NB4 (cell line): ENCODE measurements at places on chromosomes 13 and 19.

GRCh38 chr13:88154001-88154400 lies 482.8 kb downstream of the SLITRK5 start:
- DNase-seq = no peak

- no peak for DNase-seq
Observed at GRCh38 chr19:18839465-18840287, 7.9 kb downstream of the UPF1 start.

DNA sequence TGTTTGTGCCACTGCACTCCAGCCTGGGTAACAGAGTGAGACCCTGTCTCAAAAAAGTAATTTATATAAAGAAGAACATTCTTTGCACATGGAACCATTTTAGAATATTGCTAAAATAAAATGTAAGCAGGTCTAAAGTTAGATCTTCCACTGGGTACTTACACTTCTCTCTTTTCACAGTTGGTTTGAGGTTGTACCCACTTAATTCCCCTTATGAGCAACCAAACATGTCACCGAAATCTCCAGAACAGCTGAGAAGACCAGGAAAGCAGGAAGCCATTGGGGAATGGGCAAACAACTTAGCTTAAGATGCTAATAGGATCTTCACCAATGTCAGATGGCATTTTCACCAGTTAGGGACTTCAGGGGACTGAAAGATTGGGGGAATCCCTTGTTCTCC lies 18.8 kb downstream of the NLRP4 start:
- DNase-seq = no peak

DNA sequence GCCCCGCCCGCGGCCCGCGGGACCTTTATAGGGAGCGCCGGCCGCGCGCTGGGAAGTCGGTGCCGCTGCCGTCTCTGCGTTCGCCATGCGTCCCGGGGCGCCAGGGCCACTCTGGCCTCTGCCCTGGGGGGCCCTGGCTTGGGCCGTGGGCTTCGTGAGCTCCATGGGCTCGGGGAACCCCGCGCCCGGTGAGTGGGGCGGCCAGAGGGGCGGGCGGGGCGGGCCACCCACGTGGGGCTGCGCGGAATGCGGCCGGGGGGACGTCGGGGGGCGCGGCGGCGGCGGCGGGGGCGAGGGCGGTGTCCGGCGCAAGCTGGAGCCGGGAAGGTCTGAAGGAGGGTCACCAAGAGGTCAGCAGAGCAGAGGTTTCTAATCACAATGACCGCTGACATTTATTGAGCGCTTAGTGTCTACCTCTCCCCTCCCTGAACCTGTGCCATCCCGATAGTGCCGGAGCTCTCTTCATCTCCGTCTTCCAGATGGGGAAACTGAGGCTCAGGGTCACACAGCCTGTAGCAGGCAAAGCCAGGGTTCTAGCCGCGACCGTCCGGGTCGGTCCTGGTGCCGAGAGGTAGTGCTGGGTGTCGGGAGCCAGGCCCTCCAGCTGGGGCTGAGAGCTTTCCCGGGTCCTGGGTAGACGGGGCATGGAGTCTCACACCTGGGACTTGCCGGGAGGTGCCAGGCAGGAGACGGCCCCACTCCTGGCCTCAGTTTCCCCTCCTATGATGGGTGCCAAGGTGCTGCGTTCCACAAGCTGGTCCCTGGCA lies at the start of gene FSTL3:
Gene FSTL3, plus strand, starts transcription at position 54 of the 767 bp plus-strand sequence. Its CDS starts 32 bp downstream, at position 86.
- DNase-seq = no peak

DNA sequence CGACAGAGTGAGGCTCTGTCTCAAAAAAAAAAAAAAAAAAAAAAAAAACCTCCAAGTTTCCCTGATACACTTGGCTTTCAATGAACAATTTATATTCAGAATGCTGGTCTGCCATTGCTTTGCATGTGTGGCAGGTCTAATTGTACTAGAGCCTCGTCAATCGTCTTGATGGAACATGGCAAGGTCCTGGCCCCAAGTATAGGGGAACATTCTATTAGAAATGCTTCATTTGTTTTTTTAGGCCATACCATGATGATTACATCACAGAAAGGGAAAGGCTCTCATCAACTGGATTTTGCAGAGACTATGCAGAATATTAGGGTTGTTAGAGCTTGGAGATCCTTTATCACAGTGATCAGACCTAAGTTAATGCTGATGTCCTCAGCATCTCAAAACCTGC lies 28.0 kb downstream of the SPRY2 start:
- no peak for DNase-seq

- no peak for DNase-seq
Observed at GRCh38 chr13:113546571-113547237, 37.8 kb upstream of the TFDP1 start.

- no peak for DNase-seq
Observed at GRCh38 chr19:1715540-1715939, 37.8 kb upstream of the ONECUT3 start.

- DNase-seq = no peak
Observed at GRCh38 chr13:112679381-112679780, 10.5 kb upstream of the ATP11A start.

- DNase-seq = no peak
Observed at GRCh38 chr19:56991912-56992311, 127.9 kb upstream of the USP29 start.

- DNase-seq = no peak
Observed at GRCh38 chr19:45553464-45553863, 31.1 kb downstream of the OPA3 start.

DNA sequence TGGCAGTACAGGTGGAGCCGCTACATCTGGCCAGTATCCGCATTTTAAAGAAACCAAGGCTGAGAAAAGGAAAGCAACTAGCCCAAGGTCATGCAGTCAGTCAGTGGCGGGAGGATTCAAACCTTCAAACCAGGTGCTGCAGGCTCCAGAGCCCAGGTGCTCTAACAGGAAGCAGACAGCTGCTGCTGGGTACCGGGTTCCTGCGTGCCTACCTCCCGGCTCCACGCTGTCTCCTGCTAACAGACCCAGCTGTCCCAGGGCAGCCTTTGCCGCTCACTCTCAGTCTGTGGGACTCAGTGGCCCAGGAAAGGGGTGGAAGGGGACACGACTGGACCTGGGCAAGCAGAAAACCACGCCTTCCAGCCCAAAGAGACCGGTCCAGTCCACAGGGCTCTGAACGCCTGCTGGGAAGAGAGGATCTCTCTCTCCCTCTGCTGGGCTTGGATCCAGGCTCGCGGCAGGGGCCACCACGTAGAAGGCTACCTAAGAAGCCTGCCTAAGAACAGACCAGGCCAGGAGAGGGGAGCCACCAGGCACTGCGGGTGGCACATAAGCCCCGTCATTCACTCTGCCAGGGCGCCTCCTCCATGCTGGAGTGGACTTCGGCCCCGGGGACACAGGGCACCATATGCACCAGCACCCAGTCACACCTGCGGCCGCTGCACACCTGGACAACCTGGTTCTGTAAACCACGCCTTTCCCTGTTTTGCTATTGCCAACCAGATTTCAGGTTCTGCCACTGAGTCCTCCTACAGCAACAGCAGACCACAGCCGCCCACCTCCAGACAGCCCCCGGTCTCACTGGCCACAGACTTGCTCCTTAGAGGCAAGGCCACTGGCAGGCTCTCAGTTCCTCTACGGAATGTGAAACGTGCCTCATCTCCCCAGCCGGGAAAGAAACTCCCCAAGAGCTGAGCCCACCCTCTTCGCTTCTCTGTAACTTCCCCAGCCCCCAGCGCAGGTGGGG lies 4.6 kb downstream of the DAPK3 start:
- DNase-seq = no peak

GRCh38 chr19:3760871-3761361 lies 576 bp downstream of the APBA3 start:
- no peak for DNase-seq

DNA sequence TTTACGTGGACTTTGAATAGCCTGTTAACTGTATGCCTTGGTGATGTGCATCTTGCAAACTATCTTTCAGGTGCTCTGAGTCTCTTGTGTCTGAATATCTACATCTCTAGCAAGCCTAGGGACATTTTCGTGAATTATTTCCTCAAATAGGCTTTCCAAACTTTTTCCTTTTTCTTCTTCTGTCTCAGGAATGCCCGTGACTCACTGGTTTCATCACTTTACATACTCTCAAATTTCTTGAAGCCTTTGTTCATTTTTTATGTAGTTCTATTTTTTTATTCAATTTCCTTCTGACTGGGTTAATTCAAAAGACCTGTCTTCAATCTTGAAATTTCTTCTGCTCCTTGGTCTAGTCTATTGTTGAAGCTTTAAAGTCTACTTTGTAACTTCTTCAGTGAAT lies 332.2 kb downstream of the OXGR1 start:
- no peak for DNase-seq

DNA sequence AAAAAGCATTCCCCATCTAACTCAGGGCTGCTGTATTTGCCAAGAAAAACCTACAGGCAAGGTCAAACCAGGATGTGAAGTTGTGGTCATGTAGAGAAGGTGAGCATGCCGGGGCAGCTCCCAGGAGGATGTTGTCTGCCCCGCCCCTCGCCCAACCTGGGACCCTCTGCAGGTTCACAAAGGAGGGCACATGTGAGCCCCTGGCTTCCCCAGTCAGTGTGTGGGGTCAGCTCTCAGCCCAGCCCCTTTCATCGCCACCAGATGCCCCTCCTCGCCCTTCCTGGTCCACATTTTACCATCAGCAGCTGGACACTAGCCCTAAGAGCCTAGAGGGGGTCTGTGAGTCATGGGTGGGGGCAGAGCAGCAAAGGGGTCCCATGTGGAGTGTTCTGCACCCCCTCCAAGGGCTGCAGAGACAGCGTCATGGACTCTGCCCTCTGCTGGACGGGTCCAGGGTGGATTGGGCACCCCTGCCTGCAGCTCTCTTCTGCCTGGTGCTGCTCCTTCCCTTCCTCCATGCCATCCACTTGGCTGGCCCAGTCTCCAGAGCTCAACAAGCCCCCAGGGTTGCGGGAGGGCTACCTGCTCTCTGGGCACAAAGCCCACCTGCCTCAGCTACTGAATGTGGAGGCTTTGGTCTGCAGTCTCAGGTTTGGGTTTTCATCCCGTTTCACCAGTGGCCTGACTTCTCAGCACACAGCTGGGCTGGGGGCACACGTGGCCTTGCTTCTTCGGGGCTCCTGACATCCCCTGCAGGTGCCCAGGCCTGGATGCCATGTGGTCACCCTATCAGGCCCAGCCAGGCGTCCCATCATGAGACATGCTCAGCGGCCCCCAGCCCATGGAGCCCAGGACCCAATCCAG lies 3.7 kb downstream of the PLEKHF1 start:
- DNase-seq = no peak

- DNase-seq = peak; percentile 74
Observed at GRCh38 chr13:44243198-44243857, 130.3 kb upstream of the SERP2 start.

GRCh38 chr13:99486996-99487395 lies 14.3 kb upstream of the TM9SF2 start:
- no peak for DNase-seq

GRCh38 chr13:37476874-37477273 lies 121.7 kb downstream of the POSTN start:
- no peak for DNase-seq

DNA sequence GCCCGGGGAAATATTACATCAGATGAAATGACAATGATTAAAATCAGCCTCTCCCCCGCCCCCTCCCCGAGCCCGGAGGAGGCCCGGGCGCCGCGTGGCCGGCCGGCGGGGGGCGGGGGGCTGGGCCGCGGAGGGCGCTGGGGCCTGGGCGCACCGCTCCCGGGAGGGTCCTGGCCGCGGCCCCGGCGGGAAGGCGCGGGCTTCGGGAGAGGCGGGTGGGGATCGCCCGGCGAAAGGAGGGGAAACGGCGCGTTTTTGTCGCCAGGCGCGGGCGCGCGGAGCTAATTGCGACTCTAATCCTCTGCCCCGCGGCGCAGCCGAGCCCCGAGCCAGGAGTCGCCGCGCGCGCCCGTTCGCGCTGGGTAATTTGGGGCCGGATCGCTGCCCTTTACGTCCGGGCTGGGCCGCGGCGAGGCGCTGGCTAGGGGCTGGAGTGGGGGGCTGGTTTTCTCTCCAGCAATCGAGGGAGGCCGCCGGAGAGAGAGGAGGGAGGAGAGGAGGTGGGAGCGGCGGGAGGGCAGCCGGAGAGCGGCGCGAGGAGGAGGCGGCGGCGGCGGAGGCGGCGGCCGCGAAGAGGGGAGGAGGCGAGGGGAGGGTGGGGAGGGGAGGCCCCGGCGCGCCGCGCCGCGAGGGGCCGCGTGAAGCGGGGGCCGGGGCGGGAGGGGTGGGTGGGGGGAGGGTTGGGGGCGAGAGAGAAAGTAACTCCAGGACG lies at the start of gene KCTD15:
Gene KCTD15, plus strand, starts transcription at position 707 of the 712 bp plus-strand sequence. CDS start 3,585 bp downstream, outside the sequence.
- peak; percentile 64 for DNase-seq

- peak; percentile 67 for DNase-seq
Observed at GRCh38 chr13:46341112-46341711, 45.8 kb downstream of the RUBCNL start.

- DNase-seq = no peak
Observed at GRCh38 chr13:73827434-73827833, 306.8 kb downstream of the KLF12 start.

DNA sequence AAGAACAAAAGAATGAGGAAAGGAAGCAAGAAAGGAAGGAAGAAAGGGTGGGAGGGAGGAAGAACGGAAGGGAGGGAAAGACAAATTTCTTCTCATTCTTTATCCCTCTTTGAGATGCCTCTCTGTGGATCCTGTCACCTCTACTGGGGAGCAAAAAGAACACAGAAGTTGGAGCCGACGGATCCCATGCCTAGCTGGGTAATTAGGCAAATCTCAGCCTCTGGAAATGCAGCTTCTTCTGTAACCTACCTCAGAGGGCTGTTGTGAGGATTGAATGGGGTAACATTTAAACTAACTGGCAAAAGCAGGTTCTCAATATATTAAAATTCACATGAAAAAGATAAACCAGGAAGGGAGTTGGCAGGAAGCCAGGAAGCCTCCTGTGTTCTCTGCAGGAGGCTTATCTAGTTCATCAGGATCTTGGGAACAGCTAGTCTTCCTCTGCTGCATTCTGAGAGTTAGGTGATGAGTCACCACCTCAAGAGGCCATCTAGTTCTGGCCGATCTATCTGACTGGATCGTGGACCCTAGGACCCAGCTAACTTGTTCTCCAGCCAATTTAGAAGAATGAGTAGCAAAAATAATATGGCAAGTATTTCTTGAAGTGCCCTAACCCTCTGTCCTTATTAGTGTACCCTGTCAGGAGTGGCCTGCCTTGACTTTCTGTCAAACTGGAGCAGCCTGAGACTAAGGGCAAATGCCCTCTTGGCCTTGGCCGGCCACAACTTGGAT lies 15.2 kb upstream of the CPB2 start:
- DNase-seq = no peak

DNA sequence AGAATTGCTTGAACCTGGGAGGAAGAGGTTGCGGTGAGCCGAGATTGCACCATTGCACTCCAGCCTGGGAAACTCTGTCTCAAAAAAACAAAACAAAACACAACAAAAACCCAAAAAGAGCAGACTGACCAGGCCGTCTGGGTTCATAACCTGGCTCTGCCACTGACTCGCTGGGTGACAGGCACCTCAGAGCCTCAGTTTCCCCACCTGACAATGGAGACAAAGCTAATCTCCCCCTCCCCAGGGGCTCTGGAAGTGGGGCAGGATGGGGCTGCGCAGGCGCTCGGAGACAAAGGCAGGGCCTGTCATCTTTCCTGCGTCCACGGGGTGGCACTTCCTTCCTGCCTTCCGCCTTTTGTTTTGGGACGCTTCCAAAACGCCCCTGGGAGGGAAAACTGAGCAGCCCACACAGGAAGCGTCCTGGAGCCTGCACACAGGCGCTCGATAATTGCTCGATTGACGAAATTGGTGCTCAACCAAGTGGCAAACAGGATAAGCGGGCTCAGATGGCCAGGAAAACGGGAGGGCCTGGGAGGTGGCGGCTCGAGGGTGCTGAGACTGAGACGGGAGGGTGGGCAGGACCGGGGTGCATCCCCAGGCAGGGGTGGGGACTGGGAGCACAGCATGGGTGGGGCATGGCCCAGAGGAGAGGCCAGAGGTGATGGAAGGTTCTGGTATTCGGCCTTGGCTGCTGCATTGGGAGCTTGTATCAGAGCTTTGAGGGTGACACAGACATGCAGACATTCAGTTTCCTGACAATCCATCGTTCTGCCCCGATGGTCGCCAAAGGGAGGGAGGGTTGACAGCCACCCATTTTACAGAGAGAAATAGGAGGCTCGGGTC lies 17.8 kb downstream of the SPC24 start:
- peak; percentile 75 for DNase-seq
